ENCODE measurements at places on chromosomes 1 and 21. TPM values are rescaled to one million over a fixed set of nuclear protein-coding genes. Genes with fewer than 3 reads are reported as not detected.
A peak's percentile ranks its signal among the peaks of the same experiment; 100 is the strongest.

GRCh38 chr21:16372586-16372985 lies 642.8 kb downstream of the USP25 start:
- no peak for DNase-seq

DNA sequence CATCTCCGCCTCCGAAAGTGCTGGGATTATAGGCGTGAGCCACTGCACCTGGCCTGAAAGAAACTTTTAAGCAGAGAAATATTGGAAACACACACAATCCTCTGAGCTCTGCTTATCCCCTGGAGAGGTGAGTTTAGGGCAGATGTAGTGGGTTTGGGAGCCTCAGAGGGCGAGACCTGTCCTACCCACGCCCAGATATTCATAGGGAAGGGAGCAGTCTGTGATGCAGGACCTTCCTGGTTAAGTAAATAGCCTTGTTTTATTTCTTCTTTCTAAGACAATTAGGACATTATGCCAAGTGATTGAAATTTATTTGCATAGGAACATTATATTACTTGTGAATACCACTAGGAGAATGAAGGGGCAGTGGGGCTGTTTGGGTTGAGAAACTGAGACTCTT lies 18.0 kb upstream of the SLC45A1 start:
- DNase-seq, result no peak

DNA sequence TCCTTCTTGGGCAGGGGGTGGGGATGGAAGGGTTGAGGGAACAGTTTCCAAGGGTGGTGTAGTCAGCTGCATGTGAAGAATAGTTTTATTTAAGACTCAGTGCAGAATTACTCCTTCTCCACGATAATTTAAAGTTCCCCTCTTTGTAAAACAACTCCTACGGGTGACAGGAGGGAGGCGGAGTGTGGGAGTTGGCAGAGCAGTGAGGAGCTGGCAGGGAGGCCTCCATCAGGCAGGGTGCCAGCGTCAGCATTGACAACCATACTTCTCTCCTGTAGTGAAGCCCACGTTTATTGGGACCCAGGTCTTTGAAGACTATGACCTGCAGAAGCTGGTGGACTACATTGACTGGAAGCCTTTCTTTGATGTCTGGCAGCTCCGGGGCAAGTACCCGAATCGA lies 93.8 kb downstream of the MTR start:
- DNase-seq, result no peak

- DNase-seq, result no peak
Measured at GRCh38 chr1:153624965-153625611, 2.2 kb downstream of the S100A13 start.

CHI3L2 gene
- 2.2 TPM for total RNA-seq

- no peak for DNase-seq
Measured at GRCh38 chr1:168520832-168521231, 23.0 kb downstream of the XCL2 start.

CELA3A gene
- not detected for total RNA-seq

- peak; percentile 18 for DNase-seq
Measured at GRCh38 chr1:202710070-202711045, at the start of gene SYT2. SYT2 (minus strand) TSS chr1:202710454; CDS start chr1:202605772, 104,682 bp downstream.

PDZK1IP1 gene
- total RNA-seq, result not detected

- DNase-seq, result no peak
Measured at GRCh38 chr1:18646786-18647410, 16.3 kb downstream of the PAX7 start.

GRCh38 chr21:40013001-40013735 lies 145.9 kb downstream of the PCP4 start:
- no peak for DNase-seq

DNA sequence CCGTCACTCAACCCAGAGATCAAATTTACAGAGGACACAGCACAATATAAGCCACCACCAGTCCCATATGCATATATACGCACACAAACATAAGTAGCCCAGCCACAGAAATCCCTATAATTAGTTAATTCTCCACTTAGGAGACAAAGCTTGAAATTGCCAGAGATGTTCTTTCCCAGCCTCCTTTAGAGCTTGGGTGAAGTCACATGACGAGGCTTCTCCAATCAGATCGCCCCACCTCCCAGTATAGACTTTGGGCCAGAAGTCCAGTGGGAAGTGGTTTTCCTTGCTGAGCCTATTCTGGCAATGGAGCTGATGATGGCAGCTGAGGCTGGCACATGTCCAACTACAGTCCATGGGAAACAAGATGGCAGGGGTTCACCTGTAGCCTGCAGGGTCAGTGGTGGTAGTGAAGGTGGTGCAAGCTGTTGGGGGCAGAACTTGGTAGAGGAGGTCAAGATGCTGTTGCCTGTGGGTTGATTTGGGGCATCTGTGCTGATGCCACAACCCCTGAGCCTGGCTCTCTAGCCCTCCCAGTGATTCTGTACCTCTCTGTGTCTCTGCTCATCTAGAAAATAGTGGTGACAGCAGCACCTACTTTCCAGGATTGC lies 535.9 kb downstream of the MATN1 start:
- no peak for DNase-seq

SHE gene
- total RNA-seq, result 0.07 TPM

DNA sequence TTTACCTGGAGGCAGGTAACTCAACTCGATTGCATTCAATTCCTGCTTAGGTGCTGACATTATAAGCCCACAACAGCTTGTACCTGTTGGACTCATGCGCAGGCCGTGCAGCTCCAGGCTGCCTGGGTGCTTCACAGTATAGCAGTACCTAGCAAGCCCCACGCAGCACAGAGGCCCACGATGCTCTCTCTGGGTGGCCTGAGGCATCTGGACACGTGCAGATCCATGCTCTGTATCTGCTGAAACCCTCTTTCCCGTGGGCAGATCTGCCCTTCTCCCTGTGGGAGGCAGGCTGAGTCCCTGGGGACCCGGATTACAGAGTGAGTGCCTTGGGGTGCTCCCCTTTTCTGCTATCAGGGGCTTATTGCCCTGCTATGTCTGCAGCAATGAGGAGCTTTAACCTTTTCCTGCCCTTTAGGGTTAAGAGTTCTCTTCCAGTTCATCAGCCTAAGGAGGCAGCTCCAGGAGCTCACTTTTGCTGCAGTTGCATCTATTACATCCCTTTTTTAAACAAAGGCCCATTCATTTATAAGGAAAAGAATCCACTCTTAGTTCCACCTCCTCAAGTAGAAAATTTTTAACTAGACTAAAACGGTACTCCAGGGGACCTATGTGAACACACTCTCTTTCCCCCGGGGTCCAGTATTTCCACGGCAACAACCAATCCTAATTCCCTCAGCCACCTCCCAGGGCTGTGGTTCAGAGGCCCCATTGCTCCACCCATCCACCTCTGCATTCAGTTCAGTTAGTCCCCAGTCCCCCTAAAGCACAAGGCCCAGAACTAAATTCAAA lies 19.3 kb downstream of the ITPKB start:
- DNase-seq, result no peak

GRCh38 chr1:63189677-63190076 lies 132.7 kb upstream of the FOXD3 start:
- DNase-seq, result no peak

VASH2 gene
- total RNA-seq, result 0.63 TPM

GRCh38 chr1:216750031-216750627 lies 26.9 kb upstream of the ESRRG start:
- DNase-seq, result no peak

- DNase-seq, result no peak
Measured at GRCh38 chr1:182833271-182833670, 5.9 kb upstream of the DHX9 start.

DNAJC6 gene
- total RNA-seq, result 3.9 TPM

ATP1A4 gene
- not detected for total RNA-seq

DNA sequence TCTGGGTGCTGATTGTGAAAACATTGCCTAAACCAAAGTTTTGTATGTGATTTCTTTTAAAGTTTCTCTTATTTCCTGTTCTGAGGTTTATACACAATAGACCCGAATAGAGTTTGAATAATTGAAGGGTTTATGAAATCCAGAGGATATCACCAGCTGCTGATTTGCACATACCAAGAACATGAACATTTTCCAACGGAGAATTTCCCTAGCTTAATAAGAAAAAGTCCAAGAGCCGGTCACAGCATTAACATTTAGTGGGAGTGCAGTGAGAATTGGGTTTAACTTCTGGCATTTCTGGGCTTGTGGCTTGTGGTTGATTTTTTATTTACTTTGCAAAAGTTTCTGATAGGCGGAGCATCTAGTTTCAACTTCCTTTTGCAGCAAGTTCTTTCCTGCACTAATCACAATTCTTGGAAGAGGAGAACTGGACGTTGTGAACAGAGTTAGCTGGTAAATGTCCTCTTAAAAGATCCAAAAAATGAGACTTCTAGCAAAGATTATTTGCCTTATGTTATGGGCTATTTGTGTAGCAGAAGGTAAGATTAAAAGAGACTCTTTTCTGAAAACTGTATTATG lies at the start of gene CFH:
TSS of gene CFH (plus strand) at position 407 of the 579 bp plus-strand sequence. CDS start at position 482, 75 bp downstream.
- DNase-seq, result no peak

DNA sequence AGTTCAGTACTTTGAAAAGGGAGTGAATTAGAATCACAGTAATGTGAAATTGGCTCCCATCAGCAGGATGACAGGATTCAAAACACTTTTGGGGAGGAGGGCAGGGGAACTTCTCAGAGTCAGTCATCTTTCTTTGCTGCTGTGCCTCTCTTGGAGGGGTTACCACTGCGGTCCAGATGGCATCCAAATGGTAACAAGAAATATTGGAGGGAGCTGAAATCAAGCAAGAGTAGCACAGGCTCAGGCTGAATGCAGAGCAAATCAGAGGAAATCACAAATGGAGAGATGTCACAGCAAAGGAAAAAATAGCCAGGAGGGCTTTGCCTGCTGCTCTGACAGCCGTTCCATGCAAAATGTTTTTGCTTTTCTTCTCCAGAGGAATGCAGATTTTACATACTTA lies 75.0 kb upstream of the C8B start:
- DNase-seq, result no peak

DNA sequence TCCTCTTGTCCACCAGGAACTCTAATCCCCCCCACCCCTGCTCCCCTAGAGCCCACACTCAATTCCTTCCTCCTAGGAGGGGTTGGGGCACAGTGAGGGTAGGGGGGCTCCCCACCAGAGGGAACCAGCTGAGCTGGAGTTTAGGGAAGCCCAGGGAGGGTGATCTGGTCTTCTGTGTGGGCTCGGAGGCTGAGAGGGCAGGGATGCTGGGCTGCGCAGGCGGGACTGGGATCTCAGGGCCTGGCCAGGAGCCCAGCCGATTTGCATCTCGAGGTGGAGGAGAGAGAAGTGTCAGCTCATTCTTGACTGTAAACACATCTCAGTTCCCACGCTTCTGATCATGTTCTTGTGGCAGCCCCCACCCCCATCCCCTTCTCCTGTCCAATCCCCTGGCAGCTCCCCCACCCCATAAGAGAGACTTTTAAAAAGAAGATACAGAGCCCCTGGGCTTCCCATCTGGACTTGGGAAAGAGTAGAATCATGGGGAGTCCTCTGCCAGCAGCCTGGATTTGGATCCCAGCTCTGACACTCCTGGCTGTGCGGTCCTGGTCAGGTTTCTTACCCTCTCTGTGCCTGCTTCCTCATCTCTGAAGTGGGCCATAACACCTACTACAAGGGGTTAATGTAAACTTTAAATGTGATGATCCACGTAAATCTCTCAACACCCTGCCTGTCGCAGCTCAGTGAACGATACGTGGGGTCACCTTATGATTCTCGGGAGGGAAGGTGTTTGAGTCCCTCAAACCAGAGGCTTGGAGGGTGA lies 6.6 kb downstream of the PEAR1 start:
- no peak for DNase-seq

DNA sequence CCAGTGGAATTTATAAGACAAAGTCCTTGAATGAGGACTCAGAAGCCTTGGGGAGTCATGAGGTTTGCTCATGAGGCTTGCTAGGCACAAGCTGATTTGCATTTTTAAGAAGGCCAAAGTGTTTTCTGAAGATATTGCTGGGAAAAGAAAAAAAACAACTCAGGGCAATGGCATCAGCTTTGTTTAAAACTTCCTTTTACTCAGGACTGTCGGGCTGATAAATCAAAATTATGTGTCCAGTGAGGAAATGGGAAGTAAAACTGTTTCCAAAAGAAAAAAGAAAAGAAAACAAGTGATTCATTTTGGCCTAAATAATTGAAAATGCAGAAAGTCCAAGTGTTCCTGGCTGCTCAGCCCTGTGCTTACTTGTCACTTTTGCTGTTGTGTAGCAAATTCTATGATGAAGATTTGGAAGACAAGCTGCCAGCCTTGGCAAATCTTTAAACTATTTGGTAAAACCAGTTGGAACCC lies 282.4 kb downstream of the HLX start:
- no peak for DNase-seq

CD1D gene
- total RNA-seq, result not detected

TNFRSF18 gene
- total RNA-seq, result 375 TPM

- no peak for DNase-seq
Measured at GRCh38 chr1:93829061-93829460, 49.9 kb downstream of the DNTTIP2 start.

IFI44 gene
- total RNA-seq, result 56.1 TPM

DNA sequence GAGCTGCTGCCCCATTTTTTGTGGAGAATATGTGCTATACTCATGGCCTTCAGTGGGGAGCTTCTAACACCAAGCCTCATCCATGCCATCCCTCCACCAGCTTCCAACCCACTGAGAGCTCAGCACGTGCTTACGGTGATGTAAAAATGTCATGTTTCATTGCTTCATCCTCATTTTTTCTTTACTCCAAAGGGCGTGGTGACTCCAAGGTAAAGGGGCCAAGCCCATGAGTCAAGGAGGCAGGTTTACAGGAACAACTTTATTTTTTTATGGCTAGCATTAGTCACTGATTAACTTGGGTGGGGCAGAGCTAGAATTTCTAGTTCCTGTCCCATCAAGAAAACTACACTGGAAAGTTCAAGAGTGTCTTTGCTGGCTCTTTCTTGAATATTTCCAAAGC lies at the start of gene C1orf226:
TSS of gene C1orf226 (plus strand) at position 346 of the 400 bp plus-strand sequence. CDS start 174 bp downstream, outside the sequence.
- DNase-seq, result no peak

DNA sequence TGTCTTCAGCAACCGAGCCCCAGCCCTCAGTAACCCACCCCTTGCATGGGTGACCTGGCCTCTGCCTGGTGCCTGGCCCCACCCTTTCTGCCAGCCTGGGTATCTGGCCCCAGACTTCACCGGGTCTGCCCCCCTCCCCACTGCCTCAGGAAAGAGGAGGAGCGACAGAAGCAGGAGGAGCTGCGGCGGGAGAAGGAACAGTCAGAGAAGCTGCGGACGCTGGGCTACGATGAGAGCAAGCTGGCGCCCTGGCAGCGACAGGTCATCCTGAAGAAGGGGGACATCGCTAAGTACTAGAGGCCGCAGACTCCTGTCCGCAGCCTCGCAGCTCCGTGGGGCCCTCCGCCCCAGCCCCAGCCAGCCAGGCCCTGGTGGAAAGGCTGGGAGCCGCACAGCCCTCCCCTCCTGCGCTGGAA lies 6.1 kb downstream of the TNFRSF25 start:
- DNase-seq, result peak; percentile 86

DNA sequence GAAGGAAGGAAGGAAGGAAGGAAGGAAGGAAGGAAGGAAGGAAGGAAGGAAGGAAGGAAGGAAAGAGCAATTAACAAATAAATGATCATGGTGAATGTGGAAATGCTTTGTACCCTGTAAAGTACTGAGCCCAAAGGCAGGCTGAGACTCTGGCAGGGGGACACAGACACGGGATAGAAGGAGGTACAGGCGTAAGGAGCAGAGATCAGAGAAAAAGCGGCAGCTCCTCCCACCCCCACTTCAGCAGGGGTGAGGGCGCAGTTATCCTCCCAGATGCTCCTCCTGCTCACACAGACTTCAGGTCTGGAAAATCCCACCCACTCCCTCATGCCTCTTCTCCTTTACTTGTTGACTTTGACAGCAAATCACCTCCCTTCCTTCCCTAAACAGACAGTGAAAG lies 464.5 kb downstream of the MATN1 start:
- DNase-seq, result no peak

Measured in activated CD4-positive, alpha-beta memory T cell treated with anti-CD3 and anti-CD28 coated beads for 36 hours (primary cell).